NCI-H1048 (cell line): ENCODE measurements at places on chromosomes 1 and 21.

DNA sequence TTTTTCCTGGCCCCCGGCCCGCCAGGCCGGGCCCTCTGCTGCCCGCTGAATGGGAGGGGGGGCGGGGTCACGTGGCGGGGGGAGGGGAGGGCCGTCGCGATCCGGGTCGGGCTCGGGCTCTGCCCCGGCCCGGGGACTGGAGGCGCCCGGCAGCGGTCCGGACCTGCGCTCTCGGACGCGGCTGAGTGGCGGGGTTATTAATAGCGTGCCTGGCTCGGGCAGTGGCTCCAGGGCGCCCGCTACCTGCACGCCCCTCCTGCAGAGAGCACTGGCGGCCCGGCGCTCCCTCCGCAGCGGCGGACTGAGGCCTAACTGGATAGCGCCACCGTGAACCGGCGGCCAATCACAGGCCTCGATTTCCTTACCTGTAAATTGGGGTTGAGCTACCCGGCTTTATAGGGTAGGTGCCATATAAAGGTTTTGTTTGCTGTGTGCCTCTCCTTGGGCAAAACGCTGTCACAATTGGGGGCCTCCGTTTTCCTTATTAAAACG lies 28.1 kb downstream of the AHDC1 start:
- no peak for DNase-seq

DNA sequence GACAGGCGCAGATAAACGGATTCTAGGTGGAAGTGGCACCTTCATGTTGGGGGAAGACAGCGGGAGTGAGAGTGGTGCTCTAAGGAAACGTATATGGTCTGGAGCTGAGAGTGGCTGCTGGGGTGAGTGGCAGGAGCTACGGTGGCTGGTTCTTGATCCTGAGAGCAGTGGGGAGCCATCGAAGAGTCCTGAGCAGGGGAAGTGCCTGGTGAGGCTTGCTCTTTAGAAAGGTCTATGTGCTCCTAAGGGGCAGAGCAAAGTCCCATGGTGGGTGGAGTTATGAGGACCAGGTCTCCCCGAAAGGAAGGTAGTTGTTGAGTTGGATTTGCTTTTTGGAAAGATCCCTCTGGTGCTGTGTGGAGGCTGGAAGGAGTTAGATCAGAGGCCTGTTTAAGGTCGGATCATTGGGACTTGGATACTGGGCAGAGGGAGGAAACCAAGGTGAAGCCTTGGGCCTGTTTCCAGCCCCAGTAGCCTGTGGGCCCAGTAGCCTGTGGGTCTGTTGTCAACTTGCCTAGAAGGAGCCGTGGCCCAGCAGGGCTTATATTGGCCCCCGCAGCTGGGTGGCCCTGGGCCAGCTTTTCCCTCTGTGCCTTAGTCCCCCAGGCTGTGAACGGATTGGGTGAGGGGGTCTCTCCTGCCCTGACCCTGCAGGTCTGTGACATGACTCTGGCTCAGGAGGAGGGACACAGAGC lies 33.0 kb downstream of the ACOT11 start:
- DNase-seq: no peak

DNA sequence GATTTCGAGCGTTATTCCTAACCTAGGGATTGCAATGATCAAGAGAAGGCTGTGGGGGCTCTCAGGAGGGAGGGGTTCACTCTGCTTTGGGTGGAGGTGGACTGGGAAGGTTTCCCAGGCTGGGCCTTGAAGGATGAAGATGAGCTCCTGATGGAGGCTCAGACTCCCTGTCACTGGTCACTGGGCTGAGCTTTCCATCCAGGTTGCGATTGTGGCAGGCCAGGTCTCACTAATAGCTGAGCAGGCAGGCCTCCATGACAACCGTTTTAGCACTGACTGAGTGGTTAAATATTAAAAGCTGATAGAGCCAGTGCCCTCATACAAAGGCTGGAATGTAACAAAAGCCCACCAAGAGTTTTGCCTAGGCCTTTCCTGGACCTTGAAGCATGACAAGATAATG lies 36.2 kb upstream of the EFCAB14 start:
- DNase-seq: no peak

DNA sequence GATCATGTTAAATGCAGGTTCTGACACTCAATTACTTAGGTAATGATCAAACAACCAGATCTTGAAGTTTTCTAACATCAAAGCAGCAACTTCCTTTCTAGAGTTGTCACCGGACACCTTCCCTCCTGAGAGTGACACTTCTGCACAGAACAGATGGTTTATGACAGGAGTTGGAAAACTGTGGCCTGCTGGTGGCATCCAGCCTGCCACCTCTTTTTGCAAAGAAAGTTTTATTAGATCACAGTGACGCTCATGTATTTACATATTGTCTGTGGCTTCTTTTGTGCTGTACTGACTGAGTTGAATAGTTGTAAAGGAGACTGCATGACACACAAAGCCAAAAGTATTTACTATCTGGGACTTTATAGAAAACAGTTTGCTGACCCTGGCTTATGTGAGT lies 28.3 kb downstream of the DDR2 start:
- no peak for DNase-seq

DNA sequence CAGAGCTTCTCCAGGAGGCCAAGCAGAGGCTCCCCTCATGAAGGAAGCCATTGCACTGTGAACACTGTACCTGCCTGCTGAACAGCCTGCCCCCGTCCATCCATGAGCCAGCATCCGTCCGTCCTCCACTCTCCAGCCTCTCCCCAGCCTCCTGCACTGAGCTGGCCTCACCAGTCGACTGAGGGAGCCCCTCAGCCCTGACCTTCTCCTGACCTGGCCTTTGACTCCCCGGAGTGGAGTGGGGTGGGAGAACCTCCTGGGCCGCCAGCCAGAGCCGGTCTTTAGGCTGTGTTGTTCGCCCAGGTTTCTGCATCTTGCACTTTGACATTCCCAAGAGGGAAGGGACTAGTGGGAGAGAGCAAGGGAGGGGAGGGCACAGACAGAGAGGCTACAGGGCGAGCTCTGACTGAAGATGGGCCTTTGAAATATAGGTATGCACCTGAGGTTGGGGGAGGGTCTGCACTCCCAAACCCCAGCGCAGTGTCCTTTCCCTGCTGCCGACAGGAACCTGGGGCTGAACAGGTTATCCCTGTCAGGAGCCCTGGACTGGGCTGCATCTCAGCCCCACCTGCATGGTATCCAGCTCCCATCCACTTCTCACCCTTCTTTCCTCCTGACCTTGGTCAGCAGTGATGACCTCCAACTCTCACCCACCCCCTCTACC lies 19.1 kb downstream of the CSF1 start:
- no peak for DNase-seq

DNA sequence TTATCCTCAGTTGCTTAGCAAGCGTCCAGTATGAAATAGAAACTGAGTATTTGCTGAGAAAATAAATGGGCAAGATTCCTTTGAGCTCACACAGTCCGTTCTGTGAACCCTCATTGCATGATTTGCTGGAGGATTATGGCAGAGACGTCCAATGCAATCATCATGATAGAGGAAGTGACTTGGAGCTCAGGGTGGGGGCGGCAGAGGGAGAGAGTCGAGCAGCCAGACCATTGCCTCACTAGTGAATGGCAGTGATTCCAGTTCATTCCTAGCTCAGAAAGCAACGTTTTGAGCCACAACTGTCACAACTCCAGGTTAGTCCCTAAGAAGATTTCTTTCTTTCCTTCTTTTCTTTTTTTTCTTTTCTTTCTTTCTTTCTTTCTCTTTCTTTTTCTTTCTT lies 27.5 kb upstream of the COL9A2 start:
- no peak for DNase-seq

DNA sequence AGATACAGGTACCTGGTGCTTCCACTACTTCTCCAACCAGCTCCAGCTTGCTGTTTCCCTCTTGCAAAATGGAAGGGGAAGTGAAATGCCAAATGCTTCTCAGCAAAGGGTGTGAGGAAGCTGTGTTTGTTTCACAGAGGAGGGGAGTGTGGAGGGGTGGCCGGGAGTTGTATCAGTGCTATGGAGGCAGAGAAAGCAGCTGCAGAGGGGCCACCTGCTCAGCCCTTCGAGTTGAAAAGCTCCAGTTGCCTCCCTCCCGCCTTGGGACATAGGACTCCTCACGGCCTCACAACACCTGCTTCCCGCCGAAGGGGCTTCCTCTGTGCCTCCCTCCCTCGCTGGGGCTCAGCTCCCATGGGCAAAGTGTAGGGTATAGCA lies 12.1 kb upstream of the LINGO4 start:
- no peak for DNase-seq

GRCh38 chr1:40153073-40153770 lies 8.0 kb upstream of the RLF start:
- DNase-seq: no peak

GRCh38 chr1:8965121-8965820 lies 19.6 kb downstream of the CA6 start:
- no peak for DNase-seq

DNA sequence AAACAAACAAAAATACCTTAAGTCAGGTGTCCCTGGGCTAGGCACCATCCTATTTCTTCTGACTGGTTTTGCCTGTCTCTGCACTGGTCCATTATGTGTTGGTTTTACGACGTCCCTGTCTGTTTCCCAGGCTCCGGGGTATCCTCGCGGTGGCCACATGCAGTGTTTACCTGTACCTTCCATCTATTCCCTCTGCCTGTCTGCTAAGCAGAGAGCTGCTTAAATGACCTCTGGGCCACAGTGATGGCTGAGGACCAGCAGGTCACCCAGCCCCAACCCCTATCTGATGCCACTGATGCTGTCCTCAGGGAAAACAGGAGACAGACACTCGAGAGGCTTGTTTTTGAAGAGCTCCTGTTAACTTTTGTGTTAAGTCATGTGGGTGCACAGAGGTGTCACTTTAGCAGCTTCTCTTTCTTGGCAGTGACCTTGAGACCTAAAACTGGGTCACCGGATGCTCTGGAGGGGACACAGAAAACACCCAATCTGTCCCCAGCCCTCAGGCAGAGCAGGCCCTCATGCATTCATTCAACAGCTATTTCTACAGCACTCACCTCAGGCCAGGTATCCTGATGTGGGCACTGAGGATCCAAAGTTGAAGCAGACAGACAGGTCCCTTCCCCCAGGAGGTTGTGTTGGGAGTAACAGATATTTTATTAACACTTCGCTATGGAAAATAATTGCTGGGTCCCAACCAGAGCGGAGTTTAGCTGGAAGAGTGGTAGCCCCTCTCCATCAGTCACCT lies 4.4 kb upstream of the EFHD2 start:
- no peak for DNase-seq

DNA sequence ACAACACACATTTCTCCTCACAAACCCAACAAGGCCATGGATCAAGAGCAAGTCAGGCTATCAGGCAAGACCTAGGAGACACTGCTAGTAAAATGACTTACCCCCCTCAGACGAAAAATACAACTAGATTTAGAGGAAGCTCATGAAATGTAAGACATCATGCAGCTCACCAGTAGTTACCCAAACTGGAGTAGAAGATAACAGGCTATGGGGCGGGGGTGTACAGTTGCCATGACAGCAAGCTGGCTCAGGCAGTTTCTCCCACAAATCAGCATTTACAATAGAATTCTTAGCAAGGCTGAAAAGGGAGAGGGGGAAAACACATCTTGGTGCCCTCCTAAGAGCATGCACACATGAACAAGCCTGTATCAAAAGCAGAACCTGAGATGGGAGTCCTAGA lies 13.9 kb downstream of the TPM3 start:
- DNase-seq: no peak

- DNase-seq: no peak
Measured at GRCh38 chr1:98323388-98323787, 338.1 kb upstream of the SNX7 start.

- no peak for DNase-seq
Measured at GRCh38 chr1:17101261-17101660, 18.0 kb downstream of the PADI2 start.

- no peak for DNase-seq
Measured at GRCh38 chr1:200040481-200041138, 13.1 kb downstream of the NR5A2 start.

DNA sequence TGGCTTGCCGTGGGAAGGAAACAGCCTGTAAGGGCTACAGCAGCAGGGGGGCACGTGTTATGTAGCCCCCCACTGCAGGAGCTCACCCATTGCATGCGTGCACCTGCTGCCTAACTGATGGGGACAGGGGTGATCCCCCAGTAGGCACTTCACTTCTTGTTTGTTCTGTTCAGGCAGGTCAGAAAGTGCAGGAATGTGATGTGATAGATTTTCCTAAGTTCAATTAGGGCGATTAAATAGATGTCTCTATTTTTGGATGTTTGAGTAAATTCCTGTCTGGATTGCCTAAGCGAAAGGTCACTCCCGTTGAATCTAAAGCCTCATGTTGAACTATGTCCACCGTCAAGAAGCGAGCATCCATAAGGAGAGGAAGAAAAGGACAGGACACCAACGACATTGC lies 78.8 kb upstream of the LPGAT1 start:
- no peak for DNase-seq

DNA sequence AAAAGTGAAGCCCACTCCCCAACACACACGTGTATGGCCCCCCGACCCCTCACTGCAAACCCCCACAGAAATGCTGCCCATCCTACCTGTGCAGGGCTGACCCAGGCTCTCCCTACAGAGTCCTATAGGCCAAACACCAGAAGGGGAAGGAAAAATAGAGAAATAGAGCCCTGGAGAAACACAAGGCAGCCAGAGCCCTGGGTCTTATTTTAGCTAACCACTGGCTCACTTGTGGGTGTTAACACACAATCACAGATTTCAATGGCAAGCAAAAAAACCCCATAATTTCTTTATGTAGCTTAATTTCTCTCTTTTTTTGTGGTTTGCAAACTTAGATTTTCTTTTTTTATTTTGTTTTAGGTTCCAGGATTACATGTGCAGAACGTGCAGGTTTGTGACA lies 989 bp upstream of the PIGR start:
- no peak for DNase-seq

DNA sequence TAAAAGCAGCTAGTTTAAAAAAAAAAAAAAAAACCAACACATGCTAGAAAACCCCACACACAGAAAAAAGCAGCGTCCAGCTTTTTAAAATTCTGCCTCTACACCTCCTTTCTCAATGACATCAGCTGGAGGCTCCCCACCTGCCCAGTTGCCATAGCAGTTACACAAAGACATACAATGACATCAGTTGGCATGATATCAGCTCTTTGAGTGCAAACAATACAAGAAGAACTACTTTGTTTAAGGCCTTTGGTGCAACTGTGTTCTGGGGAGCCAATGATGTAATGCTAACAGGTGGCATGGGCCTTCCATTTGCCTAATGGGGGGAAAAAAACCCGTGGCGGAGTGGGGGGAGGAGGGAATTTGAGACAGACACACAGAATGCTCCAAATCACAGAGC lies 32.9 kb downstream of the DUSP10 start:
- DNase-seq: peak; percentile 49

GRCh38 chr21:16372586-16372985 lies 642.8 kb downstream of the USP25 start:
- no peak for DNase-seq

DNA sequence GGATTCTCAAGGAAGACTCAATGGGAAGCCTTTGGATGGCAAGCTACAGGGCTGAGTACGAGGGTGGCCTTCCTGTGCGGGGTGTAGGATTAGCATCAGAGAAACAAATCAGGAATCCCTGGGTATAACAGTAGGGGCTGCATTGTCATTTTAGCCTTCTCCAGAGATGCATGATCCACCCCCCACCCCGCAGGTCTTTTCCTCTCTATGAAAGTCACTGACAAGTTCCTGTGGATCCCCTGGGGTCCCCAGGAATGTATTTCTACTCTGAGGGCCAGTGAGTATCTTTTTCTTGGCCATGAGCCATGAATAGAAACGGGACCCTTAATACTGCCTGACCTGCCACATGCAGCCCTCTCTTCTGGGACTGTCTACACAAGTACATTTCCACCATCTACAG lies 473.0 kb upstream of the VAMP3 start:
- no peak for DNase-seq
